ENCODE measurements at places on chromosomes 12 and 14.

GRCh38 chr12:57834086-57834876 is 12.2 kb downstream of the CTDSP2 start:
- no peak for DNase-seq

GRCh38 chr12:3252450-3252891 is 175.3 kb downstream of the TSPAN9 start:
- no peak for DNase-seq

GRCh38 chr14:75770635-75771034 is 109.6 kb downstream of the TTLL5 start:
- no peak for DNase-seq

- DNase-seq, result no peak
Observed at GRCh38 chr12:53383258-53383657, 3.3 kb downstream of the SP1 start.

GRCh38 chr12:49740930-49741881 is at the start of gene TMBIM6:
TSS of gene TMBIM6 (plus strand) at chr12:49741557. CDS start at chr12:49752494, 10,937 bp downstream.
- DNase-seq, result peak; percentile 98

- no peak for DNase-seq
Observed at GRCh38 chr12:12837813-12838153, 24.6 kb downstream of the DDX47 start.

DNA sequence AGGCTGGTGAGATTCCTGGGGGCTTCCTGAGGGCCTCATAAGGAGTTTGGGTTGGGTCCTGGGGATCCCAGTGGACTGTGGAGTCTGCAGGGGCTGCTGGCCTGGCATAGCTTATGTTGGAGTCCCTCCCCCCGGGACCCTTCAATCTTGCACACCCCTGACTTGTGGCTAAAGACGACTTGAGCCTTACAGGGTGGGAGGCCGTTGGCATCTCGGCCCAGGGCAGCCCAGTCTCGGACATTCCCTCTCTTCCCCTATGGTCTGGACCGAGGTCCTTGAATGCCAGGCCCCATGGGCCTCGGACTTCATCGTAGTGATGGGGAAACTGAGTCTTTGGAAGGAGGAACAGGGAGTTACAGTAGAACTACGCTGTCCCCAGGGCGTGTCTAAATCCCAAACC is 12.5 kb downstream of the RTL1 start:
- no peak for DNase-seq

- no peak for DNase-seq
Observed at GRCh38 chr12:48182631-48183030, 813 bp upstream of the CCDC184 start.

- DNase-seq, result peak; percentile 87
Observed at GRCh38 chr12:51047655-51048540, at the start of gene LETMD1. TSS of gene LETMD1 (plus strand) at chr12:51048327. CDS start at chr12:51048357, 30 bp downstream.

DNA sequence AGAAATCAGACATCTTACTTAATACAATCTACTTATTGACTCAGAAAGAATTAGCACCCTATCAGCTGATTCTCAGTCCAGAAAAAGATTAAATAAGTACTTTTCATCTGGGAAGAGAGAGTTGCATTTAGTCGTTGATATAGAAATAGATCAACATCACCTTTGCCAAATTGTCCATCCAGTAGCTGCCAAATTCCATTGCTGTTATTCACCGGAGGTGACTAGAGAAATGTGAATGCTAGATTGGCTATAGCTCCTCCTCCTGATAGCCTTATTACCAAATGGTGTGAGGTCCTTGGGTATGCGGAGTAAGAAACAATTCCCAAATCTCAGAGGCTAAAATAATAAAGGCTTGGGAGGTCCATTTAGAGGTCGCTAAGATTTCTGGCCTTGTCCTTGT is 723.3 kb upstream of the FLRT2 start:
- no peak for DNase-seq

DNA sequence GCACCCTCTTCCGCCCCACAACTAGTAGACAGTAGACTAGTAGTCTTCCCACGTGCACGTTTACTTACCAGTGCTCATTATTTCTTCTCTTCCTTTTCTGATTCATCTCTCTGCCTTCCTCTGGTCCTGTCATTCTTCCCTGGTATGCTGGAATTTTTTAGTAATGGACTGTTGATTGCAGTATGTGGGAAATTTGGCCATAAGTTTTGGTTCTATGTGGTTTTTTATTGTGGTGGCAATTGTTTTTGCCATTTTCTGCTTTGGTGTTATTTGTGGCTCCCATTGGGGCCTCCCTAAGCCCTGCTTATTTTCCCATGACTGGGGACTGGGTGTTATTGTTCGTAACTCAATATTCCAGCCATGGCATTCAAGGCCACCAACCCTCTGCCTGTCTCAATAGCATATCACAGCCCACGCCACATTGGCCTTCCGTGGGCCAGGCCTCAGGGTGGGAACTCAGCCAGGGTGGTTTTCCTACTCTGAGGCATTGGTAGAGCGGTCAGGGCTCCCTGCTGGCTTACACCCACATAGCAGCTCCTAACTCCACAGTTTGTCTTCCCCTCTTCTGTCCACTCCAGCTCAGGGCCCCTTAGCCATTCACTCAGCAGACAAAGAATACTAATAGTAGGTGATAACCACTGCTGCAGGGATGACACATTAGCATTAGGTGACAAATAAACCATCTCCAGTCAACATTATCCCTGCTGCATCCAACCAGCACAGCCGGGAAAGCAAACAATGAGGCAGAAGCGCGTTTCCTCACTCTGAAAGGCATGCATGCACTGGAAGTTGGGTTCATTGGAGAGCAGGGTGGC is 321.5 kb downstream of the CACNA1C start:
- DNase-seq, result no peak

All from activated naive CD8-positive, alpha-beta T cell treated with anti-CD3 and anti-CD28 coated beads for 36 hours (primary cell).